Mesenteric fat pad (tissue), 1 donor: ENCODE measurements at places on chromosomes 1 and 21. TPM values are rescaled to one million over a fixed set of nuclear protein-coding genes. Genes with fewer than 3 reads are reported as not detected.
A peak's percentile ranks its signal among the peaks of the same experiment; 100 is the strongest.

NCMAP gene
- not detected for total RNA-seq

FMO2 gene
- 45.2 TPM for total RNA-seq

GRCh38 chr1:172451002-172451443 lies 7.2 kb upstream of the PIGC start:
- DNase-seq: no peak

GRCh38 chr1:8061210-8061609 lies 35.1 kb upstream of the ERRFI1 start:
- DNase-seq: no peak

SPAG17 gene
- not detected for total RNA-seq

GRCh38 chr1:184669391-184669790 lies 85.3 kb downstream of the EDEM3 start:
- no peak for DNase-seq

- no peak for DNase-seq
These were observed 33.5 kb upstream of the ITPKB start for GRCh38 chr1:226772446-226773139.

DNA sequence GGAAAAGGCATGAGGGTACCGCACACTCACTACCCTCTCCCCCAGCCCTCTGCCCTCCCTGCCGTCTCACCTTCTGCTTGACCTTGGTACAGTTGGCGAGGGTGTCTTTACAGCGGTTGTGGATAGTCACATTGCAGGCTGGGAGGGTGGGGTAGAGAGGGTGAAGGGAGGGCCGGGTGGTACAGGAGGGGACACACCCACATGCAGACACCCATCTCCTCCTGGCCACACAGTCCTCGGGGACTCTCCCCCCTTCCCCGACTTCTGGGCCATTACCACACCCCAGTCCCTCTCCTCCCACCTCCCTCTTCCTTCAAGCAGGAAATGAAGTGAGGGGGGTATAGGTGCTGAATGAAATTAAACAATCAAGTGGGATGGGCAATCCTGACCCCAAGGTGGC lies 11.6 kb downstream of the ARHGEF2 start:
- DNase-seq: no peak

AUNIP gene
- not detected for total RNA-seq

DNA sequence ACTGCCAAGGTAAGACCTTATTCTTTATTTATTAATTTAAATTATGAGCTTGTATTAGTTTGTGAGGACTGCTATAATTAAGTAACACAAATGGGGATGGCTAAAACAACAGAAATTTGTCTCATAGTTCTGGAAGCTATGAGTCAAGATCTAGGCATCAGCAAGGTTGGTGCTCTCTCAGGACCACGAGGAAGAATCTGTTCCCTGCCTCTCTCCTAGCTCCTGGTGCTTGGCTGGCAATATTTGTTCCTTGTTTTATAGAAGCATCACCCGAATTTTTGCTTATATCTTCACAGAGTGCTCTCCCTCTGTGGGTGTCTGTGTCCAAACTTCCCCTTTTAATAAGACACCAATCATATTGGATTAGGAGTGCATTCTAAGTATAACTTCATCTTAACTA lies 41.4 kb upstream of the CCDC190 start:
- no peak for DNase-seq

- DNase-seq: no peak
These were observed 80.6 kb upstream of the SLFNL1 start for GRCh38 chr1:41101950-41102607.

- DNase-seq: no peak
These were observed 258.5 kb upstream of the ADGRL2 start for GRCh38 chr1:81542196-81542595.

DNA sequence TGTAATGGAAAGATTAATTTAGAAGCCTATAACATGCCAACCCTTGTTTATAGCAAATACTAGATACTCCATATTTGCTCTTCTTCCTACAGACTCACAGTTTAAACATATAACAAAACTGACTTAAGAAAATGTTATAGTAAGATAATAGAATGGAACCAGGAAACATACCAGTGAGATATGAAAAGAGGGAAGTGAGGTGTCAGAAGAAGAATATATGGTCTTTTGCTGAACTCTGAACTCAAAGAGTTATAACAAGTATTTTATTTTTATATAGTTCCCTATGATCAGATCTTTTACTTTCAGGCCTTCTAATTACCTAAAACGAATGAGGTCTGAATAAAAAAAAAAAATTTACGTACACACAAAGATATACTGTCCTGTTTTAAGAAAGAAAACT lies 20.9 kb downstream of the TMED5 start:
- no peak for DNase-seq

FCRL3 gene
- total RNA-seq: 0.19 TPM

GCSAML gene
- total RNA-seq: 0.51 TPM

MRAP gene
- total RNA-seq: 149 TPM

DNA sequence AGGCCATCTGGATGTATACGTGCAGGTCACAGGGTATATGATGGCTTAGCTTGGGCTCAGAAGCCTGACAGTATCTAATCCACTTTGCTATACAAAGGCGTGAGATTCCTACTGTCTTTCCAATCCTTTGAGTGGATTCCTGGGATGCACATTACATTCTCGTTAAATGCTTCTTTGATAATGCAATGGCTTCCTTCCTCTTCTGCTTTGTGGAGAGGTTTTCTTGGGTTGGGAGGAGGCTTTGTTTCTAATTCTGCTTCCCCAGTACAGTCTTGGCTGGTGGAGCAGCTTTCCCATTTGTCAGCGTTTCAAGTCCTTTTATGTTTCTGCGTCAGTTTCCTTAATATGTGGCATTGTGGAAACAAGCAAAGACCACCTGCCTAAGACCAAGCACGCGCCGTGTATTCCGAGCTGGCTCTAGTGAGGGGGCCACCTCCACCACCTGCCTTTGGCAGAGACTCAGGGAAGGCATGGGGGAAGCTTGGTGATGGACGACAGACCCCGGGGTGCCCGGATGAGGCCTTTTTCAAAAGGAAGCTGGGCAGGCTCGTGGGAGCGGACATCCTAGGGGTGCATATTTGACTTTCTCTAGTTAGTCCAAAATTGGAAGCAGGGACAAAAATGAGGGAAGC lies 72.7 kb downstream of the WDR4 start:
- DNase-seq: no peak

- no peak for DNase-seq
These were observed 93.9 kb upstream of the ADGRL4 start for GRCh38 chr1:79100385-79100784.

DNA sequence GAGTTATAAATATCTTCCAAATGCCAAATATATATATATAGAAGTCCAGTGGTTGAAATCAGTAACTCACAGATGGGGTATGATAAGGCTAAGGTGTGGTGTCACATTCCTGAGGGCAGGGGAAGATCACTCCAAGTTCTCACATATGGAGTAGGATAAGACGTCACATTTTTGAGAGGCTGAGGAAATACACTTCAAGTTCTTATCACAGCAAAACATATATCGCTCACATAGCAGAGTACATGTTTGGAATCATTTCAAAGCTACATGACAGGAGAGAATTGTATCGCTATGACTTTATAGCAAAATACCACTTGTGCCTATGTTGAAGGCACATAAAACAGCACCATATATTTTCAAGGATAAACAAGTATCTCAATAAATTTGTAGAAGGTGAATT lies 55.1 kb downstream of the RBM11 start:
- DNase-seq: no peak

BGLAP gene
- total RNA-seq: not detected

GRCh38 chr1:45886229-45886628 lies 82.8 kb downstream of the MAST2 start:
- no peak for DNase-seq

GRCh38 chr1:203488539-203488938 lies 5.4 kb upstream of the OPTC start:
- no peak for DNase-seq

DNAJC28 gene
- total RNA-seq: 1.6 TPM

GRCh38 chr1:29275435-29275834 lies 39.1 kb downstream of the PTPRU start:
- DNase-seq: peak; percentile 55

DNA sequence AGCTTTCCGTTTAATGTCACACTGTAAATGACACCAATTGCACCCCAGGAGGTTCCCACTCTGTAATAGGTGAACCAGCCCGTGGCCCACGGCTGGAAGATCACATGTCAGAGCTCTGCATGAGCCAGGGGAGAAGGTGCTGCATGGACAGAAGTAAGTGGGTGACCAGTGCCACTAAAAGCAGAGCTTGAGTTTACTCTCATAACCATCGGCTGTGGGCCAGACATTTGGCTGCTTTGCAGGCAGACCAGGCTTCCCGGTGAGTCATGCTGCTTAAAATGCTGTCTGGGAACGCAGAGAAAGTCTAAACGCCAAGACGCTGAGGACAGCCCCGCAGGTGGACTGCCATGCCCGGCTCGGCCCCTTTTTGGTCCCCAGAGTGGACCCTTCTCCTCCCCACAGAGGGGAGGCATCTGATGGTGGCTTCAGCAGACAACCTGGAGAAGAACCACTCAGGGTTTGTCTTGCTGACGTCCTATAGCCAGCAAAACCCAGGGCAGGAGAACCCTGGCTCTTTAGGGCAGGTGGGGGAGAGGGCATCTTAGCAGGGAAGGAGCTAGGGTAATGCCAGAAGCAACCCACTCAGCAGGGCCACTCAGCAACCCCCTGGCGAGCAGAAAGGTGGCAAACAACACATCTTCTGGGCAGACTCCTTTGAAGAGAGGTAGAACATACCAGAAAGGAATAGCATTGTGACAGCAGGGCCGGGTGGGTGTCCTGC lies 7.3 kb downstream of the KIAA2013 start:
- no peak for DNase-seq
